Right lung (tissue), 10 donors: ENCODE measurements at places on chromosomes 1 and 21. TPM values are rescaled to one million over a fixed set of nuclear protein-coding genes. Genes with fewer than 3 reads are reported as not detected.

DNA sequence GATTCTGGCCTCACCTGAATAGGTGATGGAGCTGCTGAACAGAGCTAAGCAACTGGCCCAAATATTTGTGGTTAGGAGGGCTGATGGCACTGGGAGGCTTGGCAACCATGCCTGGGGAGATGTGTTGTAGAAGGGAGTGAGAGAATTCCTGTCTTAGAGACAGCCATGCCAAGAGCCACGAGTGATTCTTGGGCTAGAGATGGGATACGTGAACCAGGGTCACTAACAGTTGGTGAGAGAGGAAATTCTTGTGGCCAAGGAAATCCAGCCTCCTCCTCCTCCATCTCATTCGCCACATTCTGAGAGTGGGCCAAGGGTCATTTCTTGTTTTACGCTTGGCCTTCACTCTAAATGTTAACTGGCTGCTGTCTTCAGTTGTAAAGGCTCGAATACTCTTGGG is 46.3 kb downstream of the NGF start:
- DNase-seq: no peak

GRCh38 chr1:166980818-166981217 is 5.5 kb upstream of the ILDR2 start:
- no peak for DNase-seq

DNA sequence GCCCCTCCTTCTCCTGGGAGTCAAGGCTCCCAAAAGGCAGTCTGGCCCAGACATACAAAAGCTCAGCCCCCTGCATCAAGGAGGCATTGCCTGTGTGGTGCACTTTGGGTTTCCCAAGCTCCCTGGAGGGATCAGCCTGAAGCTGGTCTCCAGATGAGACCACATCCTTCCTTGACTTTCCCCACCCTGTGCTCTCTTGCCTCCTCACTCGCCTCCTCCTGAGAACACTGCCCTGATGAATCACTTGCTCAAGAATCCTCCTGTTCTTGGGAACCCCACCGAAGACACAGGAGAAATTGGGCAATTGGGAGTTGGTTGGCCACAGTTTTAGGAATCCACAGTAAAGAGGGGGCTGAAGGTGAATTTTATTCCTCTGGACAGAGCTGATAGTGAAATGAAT is 34.8 kb upstream of the LYST start:
- DNase-seq: no peak

- no peak for DNase-seq
Measured at GRCh38 chr1:24071941-24072340, 40.0 kb downstream of the MYOM3 start.

SLC5A9 gene
- 5.7 TPM for polyA plus RNA-seq

GRCh38 chr1:72062584-72062983 is 219.8 kb downstream of the NEGR1 start:
- no peak for DNase-seq

- DNase-seq: no peak
Measured at GRCh38 chr1:41689558-41689981, 205.1 kb upstream of the EDN2 start.

SAMD13 gene
- polyA plus RNA-seq: 11.3 TPM

CYP4A22 gene
- 0.09 TPM for polyA plus RNA-seq

DNA sequence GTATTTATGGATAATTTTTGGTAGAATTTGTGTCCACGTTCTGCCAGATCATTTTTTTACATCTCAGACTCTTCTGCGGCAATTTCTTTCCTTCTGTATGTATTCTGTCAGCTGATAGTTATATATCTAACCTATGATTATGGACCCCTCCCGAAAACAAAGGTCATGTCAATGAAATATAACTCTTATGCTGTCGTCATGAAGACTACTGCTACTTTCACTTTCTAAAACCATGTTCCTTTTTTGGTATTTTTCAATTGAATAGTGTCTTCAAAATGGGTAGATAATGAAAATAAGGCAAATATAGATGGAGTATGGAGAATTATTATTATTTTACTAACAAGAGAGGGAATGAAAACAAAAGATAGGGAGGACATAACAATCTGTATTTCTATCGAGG is 3.2 kb downstream of the ANGPTL1 start:
- no peak for DNase-seq
